ENCODE measurements at places on chromosomes 7 and 10.

GRCh38 chr7:14579971-14580370 lies 322.6 kb downstream of the DGKB start:
- no peak for DNase-seq

GRCh38 chr7:43869867-43870240 lies 537 bp upstream of the MRPS24 start:
- DNase-seq: no peak

- no peak for DNase-seq
These were observed 169.5 kb downstream of the SNX13 start for GRCh38 chr7:17770710-17771375.

DNA sequence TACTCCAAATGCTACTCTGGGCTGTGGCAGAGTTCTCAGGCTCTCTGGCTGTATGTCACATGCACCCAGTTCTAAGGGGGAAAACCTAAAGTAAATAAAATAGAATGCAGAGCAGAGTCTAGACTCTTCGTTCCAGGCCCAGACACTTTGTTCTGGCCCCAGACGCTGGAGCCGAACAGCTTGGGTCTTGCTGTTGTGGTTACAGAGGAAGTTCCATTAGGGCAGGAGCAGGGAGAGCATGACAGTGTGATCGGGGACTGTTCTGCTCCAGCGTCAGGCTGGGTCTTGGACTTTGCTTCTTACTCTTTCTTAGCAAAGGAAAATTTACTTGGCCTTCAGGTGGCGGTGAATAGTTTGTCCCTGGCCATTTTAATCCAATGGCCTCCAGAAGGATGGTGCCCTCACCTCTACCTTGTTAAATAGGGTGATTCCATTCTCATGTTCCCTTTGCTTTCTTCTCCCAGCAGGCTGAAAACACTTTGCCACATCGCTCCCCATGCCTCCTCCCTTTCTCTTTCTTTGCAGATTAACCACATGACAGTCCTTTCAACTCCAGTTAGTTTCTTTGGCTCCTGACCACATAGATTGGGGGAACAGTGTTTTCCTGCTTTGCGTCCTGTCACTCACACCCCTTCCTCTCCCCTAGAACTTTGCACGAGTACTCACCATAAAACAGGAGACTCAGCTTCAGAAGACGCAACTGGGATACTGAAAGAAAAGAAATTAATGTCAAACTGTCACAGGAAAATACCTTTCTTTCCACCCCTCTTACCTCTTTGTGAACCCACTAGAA lies 730.8 kb downstream of the SUGCT start:
- no peak for DNase-seq

- DNase-seq: no peak
These were observed 92.6 kb downstream of the RGS10 start for GRCh38 chr10:119449760-119450461.

DNA sequence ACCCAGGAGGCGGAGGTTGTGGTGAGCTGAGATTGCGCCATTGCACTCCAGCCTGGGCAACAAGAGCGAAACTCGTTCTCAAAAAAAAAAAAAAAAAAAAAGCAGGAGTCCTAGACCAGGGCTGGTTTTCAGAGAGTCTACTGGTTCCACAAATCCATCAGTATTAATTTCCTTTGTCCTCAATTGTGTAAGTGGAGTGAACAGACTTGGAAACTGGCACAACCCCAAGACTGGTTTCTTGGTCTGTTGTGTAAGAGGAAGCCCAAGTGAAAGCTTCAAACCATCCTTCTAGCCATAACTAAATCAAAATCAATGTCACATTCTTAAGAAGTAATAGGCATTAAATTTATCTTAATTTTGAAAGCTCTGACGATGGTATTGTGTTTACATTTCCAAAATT lies 213.6 kb downstream of the DGKI start:
- DNase-seq: no peak

DNA sequence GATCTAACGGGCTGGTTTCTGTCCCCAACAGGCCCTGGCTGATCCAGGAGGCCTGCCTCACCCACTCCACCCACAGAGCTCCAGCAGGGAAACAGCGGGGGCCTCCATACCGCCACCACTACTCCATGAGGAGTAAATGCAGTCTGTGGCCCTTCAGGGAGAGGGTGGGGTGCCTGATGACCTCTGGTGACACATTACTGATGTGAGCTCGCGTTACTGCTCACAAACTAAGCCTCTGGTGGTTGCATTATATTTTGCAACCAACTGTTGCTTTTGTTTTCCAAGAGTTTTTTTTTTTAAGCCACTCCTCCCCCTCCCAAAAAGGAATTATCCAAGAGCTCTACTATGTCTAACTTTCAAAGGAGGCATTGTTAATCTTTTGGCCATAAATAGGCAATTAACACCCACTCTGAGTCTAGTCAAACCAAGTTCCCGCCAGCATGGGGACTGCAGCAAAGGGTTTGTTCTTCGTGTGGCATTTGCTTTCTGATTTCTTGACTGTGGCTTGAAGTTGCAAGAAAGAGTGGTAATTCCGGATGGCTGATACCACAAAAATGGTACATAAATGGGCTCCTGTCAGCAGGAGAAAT lies 72.6 kb downstream of the FAM53B start:
- no peak for DNase-seq

DNA sequence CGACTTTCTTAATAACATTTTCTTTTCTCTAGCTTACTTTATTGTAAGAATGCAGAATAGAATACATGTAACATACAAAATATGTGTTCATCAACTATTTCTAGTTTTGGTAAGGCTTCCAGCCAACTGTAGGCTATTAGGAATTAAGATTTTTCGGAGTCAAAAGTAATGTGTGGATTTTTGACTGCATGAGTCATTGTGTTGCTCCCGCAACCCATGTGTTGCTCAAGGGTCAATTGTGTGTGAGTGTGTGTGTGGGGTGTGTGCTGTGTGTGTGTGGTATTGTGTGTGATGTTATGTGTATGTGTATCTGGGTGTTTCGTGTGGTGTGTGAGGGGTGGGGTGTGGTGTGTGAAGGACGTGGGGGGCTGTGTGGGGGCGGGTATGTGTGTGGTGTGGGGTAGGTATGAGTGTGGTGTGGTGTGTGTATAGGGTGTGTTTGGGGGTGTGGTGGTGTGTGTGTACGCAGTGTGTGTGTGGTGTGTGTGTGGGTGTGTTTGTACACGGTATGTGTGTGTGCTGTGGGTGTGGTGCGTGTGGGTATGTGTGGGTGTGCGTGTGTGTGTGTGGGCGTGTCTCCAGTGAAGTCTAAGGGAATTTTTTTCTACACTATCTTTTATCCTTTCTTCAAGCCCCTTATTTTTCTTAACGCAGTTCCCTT lies 60.5 kb downstream of the RSU1 start:
- DNase-seq: no peak

GRCh38 chr7:55326081-55326835 lies 38.9 kb upstream of the LANCL2 start:
- DNase-seq: no peak

DNA sequence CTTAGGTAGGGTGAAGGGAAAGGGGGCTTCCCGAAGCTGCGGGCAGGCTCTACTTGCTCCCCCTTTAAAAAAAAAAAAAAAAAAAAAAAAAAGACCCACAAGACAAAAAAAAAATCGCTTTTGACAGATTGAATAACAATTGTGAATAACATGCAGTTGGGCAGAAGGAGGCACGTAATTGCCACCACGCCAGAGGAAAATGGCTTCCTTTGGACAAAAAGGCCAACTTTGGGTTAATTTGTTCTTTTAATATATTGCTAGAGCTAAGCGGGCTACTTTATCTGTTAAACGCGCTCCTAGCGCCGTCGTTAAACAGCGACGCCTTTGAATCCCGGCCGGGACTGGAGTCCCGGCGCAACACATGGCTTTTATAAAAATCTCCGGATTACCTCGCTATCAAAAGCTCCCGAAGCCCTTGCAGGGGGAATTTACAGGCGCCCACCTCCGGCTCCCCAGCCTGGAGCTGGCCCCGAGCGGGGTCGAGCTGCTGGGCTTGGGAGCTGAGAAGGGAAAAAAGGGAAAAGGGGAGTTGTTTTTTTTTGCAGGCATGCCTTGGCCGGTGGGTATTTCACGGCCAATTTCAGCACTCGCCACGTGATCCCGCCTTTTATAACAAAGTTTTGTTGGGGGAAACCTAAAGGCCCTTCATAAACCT lies 1.2 kb downstream of the HOXA11 start:
- no peak for DNase-seq

DNA sequence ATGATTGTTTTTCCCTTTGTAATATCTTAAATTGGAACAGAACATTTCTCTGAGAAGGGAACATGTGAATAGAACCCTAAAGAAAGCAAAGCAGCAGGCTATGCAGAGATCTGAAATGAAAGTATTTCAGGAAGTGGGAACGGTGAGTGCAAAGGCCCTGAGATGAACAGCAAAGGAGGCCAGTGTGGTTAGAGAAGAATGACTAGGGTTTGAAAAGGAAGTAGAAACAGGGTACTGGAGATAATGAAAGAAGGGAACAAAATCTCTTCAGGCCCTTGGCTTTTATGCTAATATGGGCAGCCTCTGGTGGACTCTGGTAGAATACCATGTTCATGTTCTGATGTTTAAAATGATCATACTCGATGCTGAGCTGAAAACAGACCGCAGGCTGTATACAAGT lies 22.2 kb downstream of the ARHGAP21 start:
- DNase-seq: no peak

Data from stimulated activated CD4-positive, alpha-beta T cell treated with anti-CD3 and anti-CD28 coated beads, Interleukin-1b, Interleukin-23, amount 100 ng/mL, for 1 hour (primary cell).